Femur (tissue), 1 donor: ENCODE measurements at places on chromosomes 1 and 21.

DNA sequence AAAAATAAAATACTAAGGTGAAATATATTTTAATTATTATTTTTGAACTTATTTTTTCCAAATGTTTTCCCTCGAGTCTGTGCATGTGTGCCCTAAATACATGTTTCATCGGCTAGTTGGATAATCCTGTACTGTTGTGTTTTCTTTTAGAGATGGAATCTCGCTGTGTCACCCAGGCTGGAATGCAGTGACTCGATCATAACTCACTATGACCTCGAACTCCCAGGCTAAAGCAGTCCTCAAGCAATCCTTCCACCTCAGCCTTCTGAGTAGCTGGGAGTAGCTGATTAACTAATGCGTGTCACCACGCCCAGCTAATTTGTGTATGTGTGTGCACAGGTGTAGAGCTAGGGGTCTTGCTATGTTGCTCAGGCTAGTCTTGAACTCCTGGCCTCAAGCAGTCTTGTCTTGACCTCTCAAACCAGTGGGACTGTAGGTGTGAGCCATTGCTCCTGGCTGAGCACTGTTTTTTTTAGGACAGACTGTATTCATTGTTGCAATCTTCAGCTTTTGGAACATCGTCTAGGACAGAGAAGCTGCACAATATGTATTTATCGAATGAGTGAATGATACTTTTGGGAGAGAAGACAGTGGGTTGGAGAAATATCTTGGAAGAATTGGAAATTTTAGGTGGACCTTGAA is 4.8 kb upstream of the TMCO1 start:
- DNase-seq, result no peak

DNA sequence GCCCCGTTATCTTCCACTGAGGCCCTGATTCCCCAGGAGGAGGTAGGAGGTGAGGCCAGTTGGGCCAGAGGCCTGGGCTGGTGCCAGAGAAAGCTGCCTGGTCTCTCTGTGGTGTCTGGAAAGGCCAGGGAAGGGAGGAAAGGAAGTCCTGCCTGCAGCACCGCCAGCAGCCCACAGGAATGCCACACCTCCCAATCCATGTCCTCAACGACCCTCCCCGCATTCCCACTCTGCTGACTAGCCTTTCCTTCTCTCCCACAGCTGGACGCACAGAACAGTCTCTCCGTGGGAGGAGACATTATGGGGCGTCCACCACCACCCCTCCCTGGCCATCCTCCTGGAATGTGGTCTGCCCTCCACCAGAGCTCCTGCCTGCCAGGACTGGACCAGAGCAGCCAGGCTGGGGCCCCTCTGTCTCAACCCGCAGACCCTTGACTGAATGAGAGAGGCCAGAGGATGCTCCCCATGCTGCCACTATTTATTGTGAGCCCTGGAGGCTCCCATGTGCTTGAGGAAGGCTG is 18.0 kb downstream of the CSF1 start:
- peak; percentile 67 for DNase-seq

GRCh38 chr1:239566074-239566473 is 179.7 kb downstream of the CHRM3 start:
- DNase-seq, result no peak

GRCh38 chr1:85604298-85604997 is 23.9 kb downstream of the CCN1 start:
- DNase-seq, result no peak
